Tongue (tissue), 3 donors: ENCODE measurements at places on chromosomes 3 and 15. TPM values are rescaled to one million over a fixed set of nuclear protein-coding genes. Genes with fewer than 3 reads are reported as not detected.

Gene CPNE9
- not detected for total RNA-seq

Gene GOLGA8Q
- 1.2 TPM for total RNA-seq

Gene COX17
- total RNA-seq = 17.2 TPM

Gene OR5H1
- total RNA-seq = not detected

Gene DPPA2
- not detected for total RNA-seq

Gene GOLGA6D
- total RNA-seq = not detected

Gene BCHE
- 44.0 TPM for total RNA-seq

Gene COL7A1
- total RNA-seq = 54.8 TPM

Gene SHQ1
- 17.2 TPM for total RNA-seq

Gene LRRC34
- total RNA-seq = 4.3 TPM

Gene CLRN1
- total RNA-seq = 0.31 TPM

Gene CHRM5
- total RNA-seq = not detected

Gene SYNM
- total RNA-seq = 225 TPM

Gene MORC1
- not detected for total RNA-seq

Gene TPRG1
- 4.5 TPM for total RNA-seq

Gene SNRPA1
- 32.9 TPM for total RNA-seq

Gene DHFR2
- 7.2 TPM for total RNA-seq

Gene LDHAL6B
- not detected for total RNA-seq

Gene CACNA2D2
- total RNA-seq = 4.3 TPM

Gene CHL1
- 69.0 TPM for total RNA-seq

Gene C3orf80
- total RNA-seq = not detected

Gene COL6A5
- total RNA-seq = not detected

Gene SLC6A1
- total RNA-seq = 3.1 TPM

Gene LARP6
- total RNA-seq = 8.9 TPM

Gene GOLGA6B
- 0.21 TPM for total RNA-seq

Gene CHDH
- total RNA-seq = 2.6 TPM

Gene CFAP91
- total RNA-seq = 2.1 TPM

Gene TRPM1
- total RNA-seq = not detected

Gene REC114
- not detected for total RNA-seq

Gene IL17RB
- total RNA-seq = 1.0 TPM

Gene STAB1
- total RNA-seq = 56.5 TPM

Gene FBXO40
- total RNA-seq = 12.7 TPM

Gene PCOLCE2
- 0.62 TPM for total RNA-seq

Gene TGM4
- not detected for total RNA-seq

Gene VPS33B
- total RNA-seq = 11.0 TPM

Gene IMPG2
- total RNA-seq = 2.1 TPM

Gene SAMD7
- total RNA-seq = not detected

Gene GJD2
- total RNA-seq = 0.10 TPM

Gene NR2E3
- 2.2 TPM for total RNA-seq

Gene SPTSSB
- 4.4 TPM for total RNA-seq

Gene PLSCR5
- not detected for total RNA-seq

Gene IL17RC
- total RNA-seq = 24.4 TPM

Gene SRGAP3
- total RNA-seq = 19.7 TPM

Gene TRAIP
- total RNA-seq = 1.6 TPM

Gene CPLX3
- total RNA-seq = not detected

Gene ZDHHC23
- 4.7 TPM for total RNA-seq

Gene TMEM212
- not detected for total RNA-seq

Gene CCDC80
- total RNA-seq = 79.3 TPM

Gene MESP2
- total RNA-seq = not detected

Gene NOX5
- total RNA-seq = not detected
